ENCODE measurements at places on chromosomes 7 and 10.

DNA sequence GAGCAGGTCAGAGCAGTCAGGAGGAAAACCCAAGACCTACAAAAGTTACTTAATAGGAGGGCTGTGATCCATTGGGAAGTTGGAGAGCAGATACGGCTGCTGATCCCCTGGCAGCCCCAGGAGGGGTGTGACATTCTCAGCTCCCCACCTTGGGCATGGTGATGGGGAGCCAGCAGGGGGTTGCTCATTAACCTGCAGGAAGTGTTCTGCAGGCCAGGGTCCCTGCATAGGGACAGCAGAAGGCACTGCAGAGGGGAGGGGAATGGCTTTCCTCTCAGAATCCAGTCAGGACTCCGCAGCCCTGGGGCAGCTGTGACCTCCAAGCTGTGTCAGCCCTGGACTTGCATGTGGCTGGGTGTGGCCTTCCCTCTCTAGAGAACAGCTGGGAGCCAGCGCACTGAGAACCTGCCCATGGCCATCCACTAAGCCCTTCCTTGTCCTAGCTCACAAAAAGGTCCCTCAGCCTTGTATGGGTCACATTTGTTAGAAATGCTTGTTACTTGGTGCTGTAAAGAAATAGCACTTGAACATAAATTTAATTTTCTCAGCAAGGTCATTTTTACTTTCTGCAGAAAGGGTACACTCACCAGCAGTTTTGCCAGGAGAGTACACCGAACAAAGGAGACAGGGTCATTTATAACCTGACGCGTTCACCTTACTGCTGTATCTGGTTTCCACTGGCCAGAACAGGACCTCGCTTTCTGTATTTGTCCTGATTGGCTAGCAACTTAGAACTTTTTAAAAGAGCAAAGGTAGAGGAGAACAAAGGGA, 169.6 kb downstream of the COBL start:
- DNase-seq = no peak

- DNase-seq = no peak
Observed at GRCh38 chr7:94394437-94395140, at the start of gene COL1A2. Gene COL1A2 (plus strand): TSS chr7:94394895. CDS start chr7:94395032, 137 bp downstream.

- peak; percentile 3 for DNase-seq
Observed at GRCh38 chr7:108455998-108456677, at the start of gene NRCAM. Gene NRCAM (minus strand): TSS chr7:108456436. CDS start chr7:108240064, 216,372 bp downstream.

- no peak for DNase-seq
Observed at GRCh38 chr7:47343061-47343455, 238.9 kb downstream of the TNS3 start.

- no peak for DNase-seq
Observed at GRCh38 chr7:123972045-123972444, 47.0 kb downstream of the SPAM1 start.

GRCh38 chr7:102097601-102098161, 189.0 kb upstream of the SH2B2 start:
- no peak for DNase-seq

Data from NCI-H446 treated with DMSO at 0.1 percent for 48 hours (cell line).